ENCODE measurements at places on chromosomes 6 and 20. TPM values are rescaled to one million over a fixed set of nuclear protein-coding genes. Genes with fewer than 3 reads are reported as not detected.

DNA sequence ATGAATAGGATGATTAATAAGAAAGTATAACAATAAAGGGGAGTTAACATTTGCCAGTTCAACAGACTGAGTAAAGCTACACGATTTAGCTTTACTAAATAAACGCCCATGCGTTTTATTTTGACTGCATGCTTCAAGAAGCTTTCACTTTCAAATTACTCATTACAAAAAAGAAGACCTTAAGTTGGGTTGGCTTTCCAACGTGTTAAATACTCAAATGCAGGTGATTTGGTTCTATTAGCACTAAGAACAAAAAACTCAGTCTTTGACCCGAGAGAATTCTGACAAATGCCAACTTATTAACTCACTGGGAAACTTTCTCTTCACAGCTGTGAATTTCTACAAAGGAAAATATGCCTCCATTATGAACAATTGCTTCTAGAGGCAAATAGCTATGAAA is 24.8 kb downstream of the RNF146 start:
- DNase-seq: no peak

- DNase-seq: no peak
These were observed 14.1 kb downstream of the MYBL2 start for GRCh38 chr20:43680981-43681380.

GRCh38 chr6:32952817-32953739 is at the start of gene HLA-DMA:
Gene HLA-DMA, minus strand, starts transcription at chr6:32953097. Its CDS starts 61 bp downstream, at chr6:32953036.
- peak; percentile 82 for DNase-seq

DNA sequence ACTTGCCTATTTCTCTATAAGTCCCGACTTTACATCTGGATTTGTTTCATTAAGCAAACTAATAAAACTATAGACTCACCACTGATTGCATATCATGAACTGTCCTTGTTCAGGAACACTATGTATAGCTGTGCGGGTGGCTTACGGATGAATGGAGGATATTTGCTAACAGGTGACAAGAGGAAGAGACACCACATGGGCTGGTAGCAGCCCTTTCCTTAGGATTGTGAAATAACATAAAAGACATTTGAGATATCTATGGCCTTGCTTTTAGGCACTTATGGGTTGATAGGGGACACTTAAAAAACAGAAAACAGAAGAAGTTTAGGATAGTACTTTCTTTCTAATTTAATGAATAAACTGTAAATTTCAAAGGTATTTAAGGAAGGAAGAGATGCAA is 5.0 kb upstream of the CAP2 start:
- DNase-seq: no peak

- DNase-seq: no peak
These were observed 40.7 kb upstream of the KCNK5 start for GRCh38 chr6:39269961-39270360.

RAD21L1 gene
- not detected for total RNA-seq

MYLK2 gene
- not detected for total RNA-seq

GRCh38 chr6:70884074-70884983 is 72.5 kb downstream of the B3GAT2 start:
- DNase-seq: peak; percentile 51

DNA sequence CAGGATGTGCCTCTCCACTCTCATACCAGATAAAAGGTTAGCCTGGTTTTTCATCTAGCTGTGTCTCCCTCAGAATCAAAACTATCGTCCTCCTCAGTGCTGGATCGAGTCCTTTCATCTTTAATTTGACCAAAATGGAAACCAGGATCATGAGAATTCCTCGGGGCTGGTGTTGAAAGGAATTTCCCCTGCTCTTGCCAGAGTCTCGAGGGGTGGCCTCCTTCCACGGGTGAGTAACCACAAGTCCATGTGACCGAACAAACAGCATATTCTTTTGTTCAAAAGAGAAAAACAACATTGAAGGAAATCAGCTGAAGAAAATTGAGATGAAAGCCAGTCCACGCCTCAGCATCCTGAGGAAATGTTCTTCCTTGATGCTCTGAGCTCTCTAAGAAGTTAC is 165.9 kb upstream of the CDYL start:
- DNase-seq: no peak

DNA sequence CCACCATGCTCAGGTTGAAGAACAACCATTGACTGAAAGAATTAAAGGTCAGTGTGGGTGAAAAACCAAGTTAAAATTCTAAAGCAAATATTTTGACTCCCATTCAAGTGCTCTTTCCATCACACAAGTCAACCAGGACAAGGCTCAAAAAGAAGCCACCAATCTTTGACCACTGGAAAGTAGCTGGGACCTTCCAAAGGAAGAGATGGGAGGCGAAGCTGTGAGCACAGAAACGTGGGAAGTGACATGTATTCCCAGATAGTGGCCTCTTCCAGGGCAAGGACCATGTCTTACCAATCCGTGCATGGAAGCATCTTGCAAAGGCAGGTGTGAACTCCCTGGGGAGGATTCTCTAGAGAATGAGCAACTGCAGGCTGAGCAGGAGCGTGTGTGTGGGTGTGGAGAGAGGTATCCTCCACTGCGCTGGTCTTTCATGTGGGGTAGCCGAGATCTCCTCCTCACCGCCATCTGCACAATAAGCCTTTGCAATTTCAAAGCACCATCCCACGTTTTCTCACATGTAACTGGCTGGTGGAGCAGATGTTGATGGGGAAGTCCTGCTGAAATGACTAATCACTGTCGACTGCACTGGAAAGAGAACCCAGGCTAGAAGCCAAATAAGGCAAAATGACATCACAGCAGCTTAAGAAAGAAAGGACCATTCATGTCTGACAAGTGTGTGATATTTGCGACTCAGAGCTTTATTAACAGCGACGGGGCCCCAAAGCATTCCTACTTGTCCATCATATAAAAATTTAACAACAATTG is 189.4 kb upstream of the RREB1 start:
- no peak for DNase-seq

SUPT3H gene
- total RNA-seq: 1.2 TPM

DNA sequence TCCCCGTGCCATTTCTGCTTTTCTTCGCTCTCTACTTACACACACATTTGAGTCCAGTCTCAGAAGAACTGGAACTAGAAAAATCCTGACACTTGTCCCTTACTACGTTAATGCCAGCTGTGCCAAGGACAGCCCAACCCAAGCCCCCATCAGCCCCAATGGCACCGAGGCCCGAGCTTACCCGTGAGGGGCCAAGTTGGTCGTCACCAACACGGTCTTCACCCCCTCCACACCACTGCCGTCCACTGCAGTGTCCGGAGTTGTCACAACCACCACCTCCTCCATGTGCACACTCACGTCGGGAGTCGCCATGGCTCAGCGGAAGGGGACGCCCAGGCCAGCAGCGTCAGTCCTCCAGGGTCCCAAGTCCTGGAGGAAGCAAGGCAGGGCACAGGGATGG is 7.8 kb downstream of the GMEB2 start:
- DNase-seq: no peak

Measured in left lobe of liver (tissue), 2 donors.